ENCODE measurements at places on chromosomes 12 and 14. TPM values are rescaled to one million over a fixed set of nuclear protein-coding genes. Genes with fewer than 3 reads are reported as not detected.

Gene CCDC197
- total RNA-seq, result not detected

Gene COX8C
- total RNA-seq, result not detected

Gene FGF6
- total RNA-seq, result not detected

Gene SLC39A2
- total RNA-seq, result not detected

Gene RESF1
- total RNA-seq, result 57.5 TPM

Gene A2M
- total RNA-seq, result 18.8 TPM

Gene EIF5
- 145 TPM for total RNA-seq

Gene TAS2R31
- 0.81 TPM for total RNA-seq

Gene HOXC4
- not detected for total RNA-seq

Gene MDGA2
- total RNA-seq, result not detected

Gene CPNE6
- total RNA-seq, result not detected

Gene RPL10L
- total RNA-seq, result not detected

Gene KRT85
- total RNA-seq, result not detected

Gene NTN4
- total RNA-seq, result 71.1 TPM

Gene USP44
- total RNA-seq, result not detected

Gene PRPH
- not detected for total RNA-seq

Gene TAS2R46
- 0.72 TPM for total RNA-seq

Gene GSKIP
- 16.0 TPM for total RNA-seq

Gene SCNN1A
- 2.6 TPM for total RNA-seq

Gene SLCO1B1
- total RNA-seq, result not detected

Gene FAM90A1
- total RNA-seq, result not detected

Gene GUCY2C
- total RNA-seq, result not detected

Gene TMEM63C
- not detected for total RNA-seq

Gene VEZT
- 33.2 TPM for total RNA-seq

Gene IAPP
- not detected for total RNA-seq

Gene SYNDIG1L
- not detected for total RNA-seq

Gene DTX1
- not detected for total RNA-seq

Gene PLA2G1B
- total RNA-seq, result not detected

Gene STON2
- total RNA-seq, result not detected

Gene SOAT2
- total RNA-seq, result not detected

Gene ASCL1
- total RNA-seq, result not detected

Gene PDZRN4
- not detected for total RNA-seq

Gene CEP83
- 4.1 TPM for total RNA-seq

Gene PPP1R12A
- 49.1 TPM for total RNA-seq

Gene PTGER2
- total RNA-seq, result 1.6 TPM

Gene OR4E2
- not detected for total RNA-seq

Gene SCN8A
- 0.16 TPM for total RNA-seq

Gene IQSEC3
- not detected for total RNA-seq

Gene SRRM4
- not detected for total RNA-seq

Gene BCAT1
- 178 TPM for total RNA-seq

Gene PARP11
- total RNA-seq, result 2.2 TPM

Gene VWF
- 3.2 TPM for total RNA-seq

Gene DACT1
- total RNA-seq, result 4.5 TPM

Gene SLC16A7
- 4.3 TPM for total RNA-seq

Gene MUCL1
- not detected for total RNA-seq

Gene TBX3
- total RNA-seq, result 3.6 TPM
